ENCODE measurements at places on chromosomes 3 and 15.

DNA sequence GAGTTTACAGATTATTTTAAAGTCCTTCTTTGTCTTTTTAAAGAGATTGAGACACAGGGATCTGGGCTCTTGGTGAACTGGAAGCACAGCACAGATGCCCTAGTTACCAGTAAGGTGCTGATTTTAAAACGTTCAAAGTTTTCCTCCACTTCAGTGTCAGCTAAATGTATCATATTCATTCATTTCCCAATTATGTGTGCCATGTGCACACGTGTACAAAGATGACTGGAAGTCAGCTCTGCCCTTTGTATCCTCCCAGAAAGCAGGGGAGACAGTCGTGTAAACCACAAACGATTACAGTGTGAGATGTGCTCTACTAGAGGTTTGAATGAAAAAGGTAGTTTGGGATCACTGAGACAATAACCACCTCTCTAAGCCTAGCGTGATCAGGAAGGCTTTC is 730 bp downstream of the ZKSCAN7 start:
- DNase-seq, result no peak

DNA sequence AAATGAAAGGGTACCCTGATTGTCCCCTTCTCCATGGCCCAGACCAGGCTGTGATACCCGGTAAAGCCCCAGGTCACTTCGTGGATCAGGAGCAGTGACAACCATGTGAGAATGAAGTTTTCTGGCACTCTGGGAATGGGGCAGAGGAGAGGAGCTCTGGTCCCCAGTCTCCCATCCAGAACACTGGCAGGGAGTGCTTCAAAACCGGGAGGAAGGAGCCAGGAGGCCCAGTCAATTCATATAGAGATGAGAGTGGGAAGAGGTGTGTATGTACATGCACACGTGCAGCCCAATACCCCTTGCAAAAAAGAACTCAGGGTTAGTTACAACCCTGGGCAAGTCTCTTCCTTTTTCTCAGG is 101.4 kb upstream of the TLE3 start:
- DNase-seq, result no peak

- no peak for DNase-seq
These were observed 711 bp downstream of the STARD9 start for GRCh38 chr15:42576040-42576594.

DNA sequence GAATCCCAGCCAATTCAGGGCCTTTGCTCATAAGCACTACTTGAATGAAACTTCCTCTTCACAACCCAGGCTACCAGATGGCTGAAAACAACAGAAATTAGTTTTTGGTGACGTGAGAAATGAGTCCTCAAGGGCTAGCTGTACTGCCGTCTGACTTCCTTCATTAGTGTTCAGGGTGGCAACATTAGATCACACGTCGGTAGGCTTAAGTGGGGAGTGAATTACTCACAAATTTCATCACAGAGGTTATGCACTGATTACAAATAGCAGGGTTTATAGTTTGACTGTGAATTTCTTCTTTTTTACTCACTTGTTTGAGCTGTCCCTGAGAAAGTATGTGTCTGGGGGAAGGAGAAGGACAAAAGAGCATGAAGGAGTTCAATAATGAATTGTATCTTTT is 397.2 kb downstream of the GAP43 start:
- no peak for DNase-seq

DNA sequence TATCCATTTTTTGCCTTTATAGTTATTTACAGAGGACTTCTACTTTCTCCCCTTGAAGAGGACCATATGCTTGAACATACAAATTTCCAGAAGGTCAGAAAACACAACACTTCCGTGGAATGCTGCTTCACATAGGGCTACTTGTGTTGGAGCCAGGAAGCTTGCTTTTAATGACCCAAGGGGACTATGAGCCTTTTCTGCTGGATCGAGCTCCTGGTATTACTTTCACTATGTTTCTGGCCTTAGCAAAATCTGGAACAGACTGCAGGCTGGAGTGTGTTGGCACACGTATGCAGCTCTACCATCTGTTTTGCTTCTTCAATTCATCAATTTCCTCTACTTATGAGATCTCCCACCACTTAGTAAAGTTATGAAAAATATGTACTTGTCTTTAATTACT is 69.3 kb upstream of the CBLB start:
- DNase-seq, result peak; percentile 82
